ENCODE measurements at places on chromosomes 7 and 10. TPM values are rescaled to one million over a fixed set of nuclear protein-coding genes. Genes with fewer than 3 reads are reported as not detected.

DNA sequence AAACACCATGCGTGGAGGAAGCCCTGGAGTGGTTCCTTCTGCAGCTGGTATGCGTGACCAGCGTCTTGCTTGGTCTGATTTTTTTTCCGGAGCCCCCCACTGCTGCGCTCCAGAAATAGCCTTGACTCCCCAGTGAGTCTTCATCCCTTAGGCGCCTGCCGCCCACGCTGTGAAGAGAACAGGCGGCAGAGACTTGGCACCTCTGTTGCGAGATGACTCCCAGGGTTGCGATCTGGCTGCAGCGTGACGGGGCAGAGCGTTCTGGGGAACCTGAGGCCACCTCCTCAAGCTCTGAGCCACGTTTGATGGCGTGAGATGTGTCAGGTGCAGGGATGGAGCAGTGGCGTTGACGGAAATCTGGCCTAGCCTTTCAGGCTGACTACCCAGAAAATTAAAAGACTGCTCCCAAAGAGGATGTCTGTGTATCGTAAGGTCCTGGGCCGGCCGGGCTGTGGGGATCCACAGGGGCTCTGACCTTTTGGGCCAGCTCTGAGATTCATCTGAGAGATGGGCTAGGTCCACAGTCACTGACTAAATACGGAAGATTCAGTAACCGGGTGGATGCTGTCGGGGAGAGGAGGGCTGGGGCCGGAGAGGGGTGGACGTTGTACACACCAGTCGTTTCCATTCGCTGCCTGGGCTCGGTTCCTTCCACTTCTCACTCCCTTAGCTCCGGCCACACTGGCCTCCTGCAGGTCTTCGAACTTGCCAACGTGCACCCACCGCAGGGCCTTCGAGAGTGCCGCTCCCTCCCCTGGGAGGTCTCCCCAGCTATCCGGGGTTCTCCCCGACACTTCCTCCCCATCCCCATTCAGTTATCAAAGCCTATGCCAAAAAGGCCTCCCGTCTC, 33.8 kb downstream of the PFKFB3 start:
- no peak for DNase-seq

DNA sequence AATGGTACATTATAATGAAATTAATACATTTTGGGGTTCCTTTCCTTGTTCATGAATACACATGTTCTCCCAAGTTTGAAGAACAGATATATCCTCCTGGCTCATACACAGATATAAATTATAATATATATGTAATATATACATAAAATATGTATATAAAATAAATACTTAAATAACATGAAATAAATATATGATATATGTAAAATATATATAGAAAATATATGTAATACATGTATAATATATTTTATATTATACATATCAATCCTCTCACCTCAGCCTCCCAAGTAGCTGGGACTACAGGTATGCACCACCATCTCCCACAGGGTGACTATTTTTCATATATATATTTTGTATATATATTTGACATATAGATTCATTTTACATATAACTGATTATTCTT, 68.0 kb downstream of the MRC1 start:
- no peak for DNase-seq

- no peak for DNase-seq
Observed at GRCh38 chr10:74936577-74937265, 110.3 kb downstream of the KAT6B start.

GRCh38 chr10:107083388-107084009, 81.0 kb downstream of the SORCS1 start:
- no peak for DNase-seq

DNA sequence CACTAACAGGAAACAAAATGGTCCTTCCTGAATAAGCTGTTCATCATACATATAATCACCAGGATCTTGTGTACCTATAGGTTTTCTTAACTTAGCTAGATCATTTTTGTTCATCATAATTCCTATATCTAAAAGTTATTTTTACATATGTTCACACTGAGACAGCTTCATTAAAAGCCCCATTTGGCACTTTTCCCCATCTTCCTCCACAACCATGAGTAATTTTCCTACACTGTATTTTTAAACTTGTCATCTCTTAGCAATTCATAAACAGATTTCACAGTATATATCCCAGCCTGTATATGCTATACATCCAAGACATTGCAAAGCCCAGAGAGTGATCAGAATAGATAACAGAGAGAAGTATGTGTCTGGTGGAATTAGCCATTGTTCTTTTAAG, 28.3 kb downstream of the ZNF365 start:
- no peak for DNase-seq

DNA sequence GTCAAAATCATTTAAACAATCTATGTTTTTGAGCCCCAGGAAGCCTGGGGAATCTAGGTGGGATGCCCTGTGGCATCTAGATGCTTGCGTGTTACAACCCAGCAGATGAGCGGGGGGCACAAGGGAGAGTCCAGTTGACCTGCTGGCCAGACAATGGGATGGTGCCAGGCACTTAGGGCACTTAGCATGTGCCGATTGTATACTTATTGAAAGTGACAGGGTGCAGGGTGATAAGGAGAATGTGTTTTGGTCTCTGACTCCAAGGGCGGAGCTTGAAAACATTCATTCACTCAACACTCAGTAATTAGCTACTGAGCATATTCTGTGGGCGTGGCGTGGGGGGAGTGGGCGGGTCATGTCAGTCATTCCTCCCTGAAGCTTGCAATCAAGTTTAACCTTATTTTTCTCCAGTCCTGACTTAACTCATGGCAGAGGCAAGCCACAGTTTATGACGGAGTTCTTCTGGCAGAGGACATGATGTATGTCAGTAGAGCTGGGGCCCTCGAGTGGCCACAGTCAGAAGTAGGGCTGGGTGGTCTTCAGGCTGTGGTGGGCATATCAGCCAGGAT, 115.1 kb downstream of the PRKCQ start:
- no peak for DNase-seq

GRCh38 chr10:1594372-1595241, 142.7 kb downstream of the ADARB2 start:
- DNase-seq: peak; percentile 59

GRCh38 chr10:17805921-17806577, 3.1 kb upstream of the MRC1 start:
- no peak for DNase-seq

- no peak for DNase-seq
Observed at GRCh38 chr10:35058134-35058533, 32.0 kb downstream of the CUL2 start.

DNA sequence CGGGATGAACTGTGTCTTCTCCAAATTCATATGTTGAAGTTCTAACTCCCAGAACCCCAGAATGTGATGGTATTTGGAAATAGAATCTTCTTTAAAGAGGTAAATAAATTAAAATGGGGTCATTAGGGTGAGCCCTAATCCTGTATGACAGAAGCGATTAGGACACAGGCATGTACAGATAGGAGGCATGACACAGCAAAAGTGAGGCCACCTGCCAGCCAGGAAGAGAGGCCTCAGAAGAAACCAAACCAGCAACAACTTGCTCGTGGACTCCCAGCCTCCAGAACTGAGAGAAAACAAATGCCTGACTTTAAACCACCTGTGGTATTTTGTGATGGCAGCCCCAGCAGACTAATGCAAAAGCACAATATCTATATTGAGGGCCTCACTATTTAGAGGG, 214.3 kb downstream of the NEBL start:
- DNase-seq: no peak

DNA sequence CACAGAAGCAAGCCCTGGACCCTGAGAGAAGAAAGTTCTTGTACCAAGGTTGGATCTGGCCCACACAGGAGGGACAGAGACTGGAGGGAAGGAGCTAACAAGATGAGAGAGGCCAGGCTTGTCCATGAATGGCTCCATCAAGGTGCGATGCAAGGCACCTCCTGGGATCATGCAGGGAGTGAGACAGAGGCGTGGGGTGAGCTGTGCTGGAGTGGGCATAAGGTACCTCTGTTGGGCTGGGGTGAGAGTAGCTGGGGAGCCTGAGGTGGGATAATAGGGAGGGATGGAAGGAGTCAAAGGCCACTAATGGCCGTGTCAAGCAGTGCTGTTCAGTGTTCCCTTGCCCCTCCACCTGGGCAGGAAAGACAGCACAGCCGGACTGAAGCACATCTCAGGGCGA, 9.9 kb downstream of the TMEM72 start:
- DNase-seq: no peak

- DNase-seq: no peak
Observed at GRCh38 chr7:115070311-115070710, 148.4 kb downstream of the MDFIC start.

DNA sequence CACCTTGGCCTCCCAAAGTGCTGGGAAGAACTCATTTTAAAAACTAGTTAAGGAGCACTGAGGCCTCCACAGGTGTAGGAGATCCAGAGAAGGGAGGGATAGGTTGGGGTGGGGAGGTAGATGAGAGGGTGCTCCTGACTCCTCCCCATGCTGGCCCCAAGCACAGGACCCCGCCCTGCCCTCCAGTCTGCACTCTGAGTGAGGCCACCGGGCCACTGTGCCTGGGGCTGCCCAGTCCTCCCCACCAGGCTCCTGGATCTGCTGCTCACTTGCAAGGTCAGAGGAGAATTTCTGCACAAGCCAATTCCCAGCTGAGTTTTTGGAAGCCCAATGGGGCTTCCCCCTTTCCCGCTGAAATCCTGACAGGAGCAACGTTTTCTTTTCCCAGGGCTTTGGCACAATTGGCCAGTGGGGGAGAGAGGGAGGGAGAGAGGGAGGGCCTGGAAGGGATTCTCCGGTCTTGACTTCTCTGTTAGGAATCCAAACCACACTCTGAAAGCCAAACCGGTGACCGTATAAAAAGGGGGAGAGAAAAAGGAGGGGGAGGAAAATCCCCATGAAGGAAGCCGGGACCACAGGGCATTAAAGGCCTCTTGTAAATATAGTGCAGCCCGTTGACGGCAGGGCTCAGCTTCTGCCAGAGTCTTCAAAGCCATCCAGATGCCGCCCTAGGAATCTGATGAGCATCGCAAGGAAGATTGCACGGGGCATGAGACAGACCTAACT, 116.2 kb downstream of the SH3PXD2A start:
- peak; percentile 27 for DNase-seq

DNA sequence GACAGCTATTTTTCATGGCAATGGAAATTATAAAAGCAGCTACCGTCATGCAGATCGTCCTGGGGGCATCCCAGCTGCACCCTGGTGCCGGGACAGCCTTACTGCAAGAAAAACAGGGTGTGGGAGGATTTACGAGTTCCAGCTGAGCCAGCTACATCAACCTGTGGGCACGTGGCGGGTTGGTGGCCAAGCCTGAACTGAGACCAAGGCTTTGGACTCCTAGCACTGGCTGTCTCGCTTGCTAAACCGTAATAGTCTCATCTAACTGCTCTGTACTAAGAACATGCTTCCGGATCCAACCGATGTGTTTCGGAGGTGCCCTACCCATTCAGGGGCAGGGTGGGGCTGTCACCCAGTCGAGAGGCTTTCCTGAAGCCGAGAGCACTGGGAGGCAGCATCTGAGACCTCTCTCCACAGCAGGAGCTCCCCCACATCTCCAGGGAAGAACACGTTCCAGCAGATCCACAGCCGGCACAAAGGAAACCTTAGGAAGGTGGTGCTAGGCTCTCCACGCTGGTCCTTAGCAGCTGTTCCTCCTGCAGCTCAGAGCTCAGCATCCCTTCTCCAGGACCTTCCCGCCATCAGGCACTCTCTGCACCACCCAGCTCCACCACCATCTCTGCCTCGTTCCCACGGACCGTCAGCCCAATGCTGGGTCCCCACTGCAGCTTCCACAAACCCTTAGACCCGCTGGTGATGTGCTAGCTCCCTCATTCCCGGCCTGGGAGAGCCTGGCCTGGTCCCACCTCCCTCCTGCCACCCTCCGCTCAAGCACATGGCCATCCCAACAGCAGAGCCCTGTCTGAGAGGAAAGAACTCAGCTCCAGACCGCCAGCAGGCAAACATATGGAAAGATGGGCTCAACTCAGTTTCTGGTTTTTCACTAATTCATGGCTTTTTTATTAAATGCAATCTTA, 158.5 kb downstream of the PTPRN2 start:
- DNase-seq: no peak

DNA sequence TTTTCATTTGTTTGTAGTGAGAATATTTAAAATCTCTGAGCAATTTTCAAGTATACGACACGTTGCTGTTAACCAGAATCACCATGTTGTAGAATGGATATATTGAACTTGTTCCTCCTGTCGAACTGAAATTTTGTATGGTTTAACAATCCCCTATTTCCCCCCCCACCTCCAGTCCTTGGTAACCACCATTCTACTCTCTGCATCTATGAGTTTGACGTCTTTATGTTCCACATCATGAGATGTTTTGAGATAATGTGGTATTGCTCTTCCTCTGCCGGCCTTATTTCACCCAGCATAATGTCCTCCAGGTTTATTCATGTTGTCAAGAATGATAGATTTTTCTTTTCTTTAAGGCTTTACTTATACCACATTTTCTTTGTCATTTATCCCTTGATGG, 17.4 kb upstream of the PRKCQ start:
- no peak for DNase-seq

GRCh38 chr10:86824151-86824550, 67.7 kb downstream of the BMPR1A start:
- DNase-seq: no peak

Gene WEE2
- 0.53 TPM for polyA plus RNA-seq

Gene CD36
- 56.0 TPM for polyA plus RNA-seq

Gene NPVF
- polyA plus RNA-seq: not detected

Gene HIBADH
- 29.0 TPM for polyA plus RNA-seq

Gene GIMAP7
- polyA plus RNA-seq: 9.9 TPM

Gene GNAT3
- not detected for polyA plus RNA-seq

Gene CPN1
- polyA plus RNA-seq: 0.24 TPM

Gene DRGX
- 62.2 TPM for polyA plus RNA-seq

Gene EDRF1
- polyA plus RNA-seq: 32.5 TPM

Gene BTBD16
- 2.5 TPM for polyA plus RNA-seq

Data from spinal cord (tissue), 10 donors.